ENCODE measurements at places on chromosomes 3 and 15. TPM values are rescaled to one million over a fixed set of nuclear protein-coding genes. Genes with fewer than 3 reads are reported as not detected.
A peak's percentile ranks its signal among the peaks of the same experiment; 100 is the strongest.

DNA sequence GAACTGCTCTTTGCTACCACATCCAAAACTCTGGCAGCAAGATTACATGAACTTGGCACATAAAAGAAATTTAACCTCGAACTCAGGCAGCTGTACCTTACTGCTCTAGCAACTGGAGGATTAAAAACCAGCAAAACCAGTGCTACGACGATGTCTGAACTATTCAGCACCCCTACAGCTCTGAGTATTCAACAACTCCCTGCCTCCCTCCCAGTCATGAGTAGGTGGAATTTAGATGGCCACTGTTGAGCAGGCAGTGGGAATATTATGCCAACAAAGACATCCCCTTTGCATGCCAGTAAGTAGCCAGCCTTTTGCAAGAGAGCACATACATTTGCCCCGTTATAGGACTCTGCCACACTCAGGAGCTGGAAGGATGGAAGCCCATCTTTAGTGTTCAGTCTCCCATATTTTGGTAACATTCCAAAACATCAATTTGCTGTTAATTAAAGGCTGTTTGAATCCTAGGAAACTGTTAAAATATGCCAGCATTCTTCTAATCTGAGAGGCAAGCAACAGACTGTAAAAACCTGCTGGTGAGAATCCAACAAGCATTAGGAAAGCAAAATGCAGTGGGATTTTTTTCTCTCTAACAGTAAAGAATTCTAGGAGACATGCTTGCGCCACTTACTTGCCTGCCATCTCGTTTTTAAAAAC, 85.4 kb downstream of the ZNF385D start:
- peak; percentile 27 for DNase-seq

Gene TSEN2
- 39.7 TPM for total RNA-seq

DNA sequence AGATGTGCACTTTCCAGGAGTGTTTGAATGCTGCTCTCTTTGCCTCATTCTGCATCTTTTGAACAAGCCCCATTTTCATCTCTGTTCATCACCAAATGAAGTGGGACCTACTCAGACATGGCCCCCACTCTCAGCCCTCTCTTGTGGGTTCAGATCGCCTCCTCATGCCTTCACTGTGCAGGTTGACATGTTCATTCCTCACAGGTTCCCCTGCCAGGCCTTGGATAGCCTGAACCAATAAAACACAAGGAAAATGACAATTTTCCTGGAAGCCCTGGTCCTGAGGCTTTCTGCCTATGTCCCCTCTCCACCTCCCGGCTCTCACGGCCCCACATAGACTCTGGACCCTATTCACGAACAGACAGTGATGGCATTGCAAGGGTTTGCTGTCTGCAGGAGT, 17.7 kb downstream of the KLF15 start:
- DNase-seq, result no peak

DNA sequence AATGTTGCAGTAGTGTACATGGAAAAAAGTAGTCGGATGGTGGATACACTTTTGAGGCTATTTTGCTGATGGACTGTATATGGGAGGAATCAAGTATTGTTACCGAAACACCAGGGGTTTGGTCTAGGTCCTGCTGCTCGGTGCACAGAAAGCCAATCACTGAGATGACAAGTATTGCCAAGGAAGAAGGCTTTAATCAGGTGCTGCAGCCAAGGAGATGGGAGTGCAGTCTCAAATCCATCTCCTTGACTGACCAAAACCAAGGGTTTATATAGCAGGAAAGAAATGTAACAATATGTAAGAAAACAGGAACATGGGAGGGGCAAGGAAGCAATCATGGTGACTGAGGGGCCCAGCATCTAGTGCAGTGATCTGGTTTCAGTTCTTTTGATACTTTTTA, 2.8 kb upstream of the ACVR2B start:
- DNase-seq, result no peak

Gene RTP3
- 1.2 TPM for total RNA-seq

GRCh38 chr15:47292638-47293190, 424.6 kb upstream of the SEMA6D start:
- DNase-seq, result no peak

Gene NRG4
- total RNA-seq, result 3.6 TPM

- no peak for DNase-seq
These were observed 154.1 kb downstream of the LIPC start for GRCh38 chr15:58585693-58586443.

- peak; percentile 7 for DNase-seq
These were observed 482.2 kb upstream of the PDZRN3 start for GRCh38 chr3:74106925-74107324.

Gene ARHGAP11A
- 10.1 TPM for total RNA-seq

DNA sequence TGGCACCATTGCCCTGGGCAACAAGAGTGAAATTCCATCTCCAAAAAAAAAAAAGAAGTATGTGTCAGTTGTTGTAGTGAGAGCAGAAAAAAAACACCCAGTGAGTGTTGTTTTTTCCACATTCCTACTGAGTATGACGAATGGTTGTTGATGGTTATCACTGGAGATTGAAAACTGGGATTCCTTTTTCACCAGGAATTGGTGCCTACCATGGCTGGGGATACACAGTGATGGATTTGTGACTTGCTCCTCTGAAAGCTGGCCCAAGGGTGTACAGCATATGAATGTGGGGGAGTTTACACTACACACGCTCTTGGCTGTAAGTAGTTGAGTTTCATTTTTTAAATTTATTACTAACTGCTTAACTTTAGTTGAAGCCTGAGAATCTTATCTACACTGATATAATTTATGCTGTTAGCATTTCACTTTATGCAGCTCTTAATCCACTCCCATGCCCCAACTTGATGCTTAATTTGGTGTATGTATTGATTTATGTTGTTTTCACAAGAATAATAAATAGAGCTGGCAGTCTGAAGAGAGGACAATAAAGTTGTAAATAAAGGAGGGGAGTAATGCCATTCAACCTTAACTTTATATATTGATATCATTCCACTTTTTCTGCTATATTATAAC, 56.0 kb upstream of the MME start:
- peak; percentile 79 for DNase-seq

Gene CHL1
- 18.1 TPM for total RNA-seq

DNA sequence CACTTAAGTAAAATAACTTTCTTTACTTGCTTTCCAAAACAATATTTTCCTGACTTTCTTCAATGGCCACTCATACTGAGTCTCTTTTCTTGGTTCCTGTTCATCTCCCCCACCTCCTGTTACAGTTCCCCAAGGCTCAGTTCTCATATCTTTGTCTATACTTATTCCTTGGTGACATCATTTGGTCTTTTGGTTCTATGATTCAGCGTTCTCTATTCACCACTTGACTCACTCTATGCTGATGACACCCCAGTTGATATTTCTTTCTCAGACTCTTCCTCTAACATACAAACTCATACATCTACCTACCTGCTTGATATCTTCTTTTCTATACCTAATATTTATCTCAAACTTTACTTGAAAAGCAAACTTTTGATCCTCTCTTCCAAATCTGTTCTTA, 85.0 kb upstream of the P3H2 start:
- no peak for DNase-seq

GRCh38 chr3:65665915-65666314, 372.8 kb downstream of the MAGI1 start:
- DNase-seq, result no peak

Gene ISL2
- total RNA-seq, result not detected

DNA sequence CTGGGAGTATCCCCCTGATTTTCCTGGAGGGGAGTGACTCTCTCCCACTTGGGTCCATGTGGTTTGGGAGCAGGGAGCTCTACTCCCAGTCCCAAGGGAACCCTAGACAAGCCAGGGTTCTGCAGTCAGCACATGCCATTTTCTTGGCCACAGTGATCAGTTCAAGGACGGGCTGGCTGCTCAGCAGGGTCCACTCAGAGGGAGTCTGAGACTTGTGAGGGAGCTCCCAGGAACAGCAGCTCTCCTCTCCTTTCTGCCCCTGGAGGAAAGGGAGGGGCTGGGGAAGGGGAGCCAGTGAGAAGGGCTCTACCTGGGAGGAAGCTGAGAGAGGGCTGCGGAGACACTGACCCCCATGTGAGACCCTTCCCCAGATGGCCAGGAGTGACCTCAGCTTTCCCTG, 29.1 kb upstream of the LMCD1 start:
- DNase-seq, result no peak

Gene SLC12A8
- 29.4 TPM for total RNA-seq

DNA sequence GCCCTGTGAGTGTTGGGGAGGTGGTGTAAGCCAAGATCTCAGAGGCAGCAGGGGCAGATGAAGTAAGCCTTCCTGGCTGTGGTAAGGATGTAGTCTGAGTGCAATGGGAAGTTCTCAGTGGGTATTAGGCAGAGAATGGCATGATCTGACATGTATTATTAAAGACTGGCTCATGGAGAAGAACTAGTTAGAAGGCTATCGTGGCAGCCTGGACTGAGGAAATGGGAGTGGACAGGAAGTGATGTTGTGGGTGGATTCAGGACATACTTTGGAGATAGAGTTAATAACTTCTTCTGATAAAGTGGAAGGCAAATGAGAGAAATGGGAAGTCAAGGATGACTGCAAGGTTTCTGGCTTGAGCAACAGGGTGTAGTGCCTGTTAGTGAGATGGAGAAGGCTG, 250.9 kb upstream of the CFAP20DC start:
- no peak for DNase-seq

DNA sequence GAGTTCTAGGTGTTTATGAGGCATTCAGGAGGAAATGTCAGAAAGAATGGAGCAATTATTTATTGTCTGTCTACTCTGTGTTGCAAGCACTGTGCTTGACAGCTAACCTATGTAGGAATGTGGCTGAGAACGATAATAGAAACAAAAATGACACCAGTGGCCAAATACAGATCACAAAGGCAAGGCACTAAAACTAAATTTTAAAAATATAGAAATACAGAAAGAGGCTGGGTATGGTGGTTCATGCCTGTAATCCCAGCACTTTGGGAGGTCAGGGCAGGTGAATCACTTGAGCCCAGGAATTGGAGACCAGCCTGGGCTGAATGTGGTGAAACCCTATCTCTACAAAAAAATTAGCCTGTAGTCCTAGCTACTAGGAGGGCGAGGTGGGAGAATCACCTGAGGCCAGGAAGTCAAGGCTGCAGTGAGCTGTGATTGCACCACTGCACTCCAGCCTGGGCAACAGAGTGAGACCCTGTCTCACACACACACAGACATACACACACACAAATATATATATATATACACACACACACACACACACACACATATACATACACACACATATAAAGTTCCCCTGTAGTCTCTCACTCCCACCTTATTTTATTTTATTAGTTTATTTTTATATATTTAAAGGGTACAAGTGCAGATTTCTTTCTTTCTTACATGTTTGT, 6.0 kb downstream of the PRKCI start:
- no peak for DNase-seq

Gene GLT8D1
- total RNA-seq, result 100 TPM

Gene SERINC4
- not detected for total RNA-seq

DNA sequence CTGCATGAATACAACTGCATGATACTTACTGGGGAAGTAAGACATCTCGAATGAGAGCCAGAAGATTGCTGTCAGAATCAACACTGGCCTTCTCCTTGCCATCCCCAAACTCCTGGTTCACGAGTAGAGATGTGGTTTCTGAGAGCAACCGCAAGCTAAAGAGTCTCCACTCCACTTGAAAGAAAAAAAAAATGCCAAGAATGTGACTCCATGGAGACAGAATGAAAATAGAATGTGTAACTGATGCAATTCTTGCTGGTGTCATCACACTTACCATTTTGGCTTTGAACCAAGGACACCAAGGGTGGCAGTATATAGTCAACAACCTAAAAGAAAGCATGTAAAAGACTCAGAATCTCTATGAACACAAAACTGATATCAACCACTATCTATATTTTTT, 280.4 kb downstream of the ULK4 start:
- peak; percentile 58 for DNase-seq

GRCh38 chr3:160771811-160772459, 15.9 kb downstream of the PPM1L start:
- peak; percentile 95 for DNase-seq

GRCh38 chr15:89332446-89332845, 2.2 kb downstream of the POLG start:
- no peak for DNase-seq

DNA sequence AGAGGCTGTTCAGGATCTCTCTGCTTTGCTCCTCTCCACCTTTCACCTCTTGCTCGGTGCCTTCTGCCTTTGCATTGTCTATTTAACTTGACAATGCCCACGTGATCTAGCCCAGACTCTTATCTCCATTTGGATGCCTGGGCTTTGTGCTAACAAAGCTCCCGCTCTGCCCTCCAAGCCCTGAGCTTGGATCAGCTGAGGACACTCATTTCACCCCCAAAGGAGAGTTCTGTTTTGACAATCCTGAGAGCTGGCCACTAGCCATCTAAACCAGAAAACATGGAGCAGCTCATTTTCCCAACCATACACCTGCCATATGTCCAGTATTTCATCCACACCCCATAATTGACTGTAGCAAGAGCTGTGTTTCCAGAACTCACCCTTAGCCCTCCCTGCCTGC, 12.8 kb downstream of the GPR176 start:
- no peak for DNase-seq

DNA sequence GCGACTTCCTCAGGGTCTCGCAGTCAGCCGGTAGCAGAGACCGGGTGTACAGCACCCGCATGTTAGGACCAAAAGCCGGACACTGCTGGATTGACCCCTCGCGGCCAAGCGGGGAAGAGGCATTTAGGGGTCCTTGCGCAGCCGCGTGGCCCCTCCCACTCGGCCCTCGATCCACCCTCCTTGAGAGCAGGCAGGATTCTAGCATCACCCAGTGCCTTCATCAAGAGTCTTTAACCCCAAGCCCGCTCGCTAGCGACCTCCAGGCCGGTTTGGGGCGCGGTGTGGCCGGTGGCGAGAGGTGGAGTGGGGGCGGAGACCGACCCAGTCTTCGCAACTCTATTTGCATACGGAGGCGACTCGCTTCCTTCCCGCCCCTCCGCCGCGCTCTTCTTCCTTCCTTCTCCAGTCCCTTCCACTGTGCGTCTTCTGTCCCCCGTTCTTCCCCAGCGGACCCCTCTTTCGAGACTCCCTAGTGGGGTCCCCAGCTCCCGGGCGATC, at the start of gene ST6GAL1:
Gene ST6GAL1, plus strand, starts transcription at position 384 of the 498 bp plus-strand sequence. CDS start 112,178 bp downstream, outside the sequence.
- DNase-seq, result peak; percentile 47

DNA sequence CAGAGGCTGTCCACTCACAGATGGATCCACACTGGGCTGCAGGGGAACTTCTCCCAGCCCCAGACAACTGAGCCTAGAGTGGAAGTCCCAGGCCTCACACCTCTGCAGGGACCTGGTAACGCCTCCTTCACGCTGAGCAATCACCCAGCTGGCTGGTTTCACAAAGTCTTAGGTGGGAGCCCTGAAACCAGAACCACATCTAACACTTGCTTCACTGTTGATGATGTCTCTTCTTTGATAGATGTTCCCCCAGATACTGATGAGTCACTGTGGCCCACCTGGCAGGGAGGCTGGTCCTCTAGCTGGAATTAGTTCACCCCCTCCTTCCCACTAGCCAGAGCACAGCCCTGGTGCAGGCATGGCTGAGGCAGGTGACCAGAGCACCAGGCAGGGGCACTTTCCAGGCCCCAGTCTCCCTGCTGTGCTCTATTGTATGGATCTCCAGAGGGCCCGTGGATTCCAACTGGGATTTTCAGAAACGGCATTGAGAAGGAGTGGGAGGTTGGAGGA, 33.5 kb downstream of the MYL3 start:
- no peak for DNase-seq

GRCh38 chr15:23561914-23562313, 3.6 kb upstream of the MKRN3 start:
- DNase-seq, result no peak

- peak; percentile 3 for DNase-seq
These were observed 510.3 kb downstream of the EPHA3 start for GRCh38 chr3:89617706-89618105.

- peak; percentile 76 for DNase-seq
These were observed 130.2 kb downstream of the CHSY1 start for GRCh38 chr15:101121511-101122090.

Gene MESP2
- not detected for total RNA-seq

- DNase-seq, result peak; percentile 94
These were observed 72.9 kb downstream of the TM4SF4 start for GRCh38 chr3:149547413-149547812.

Gene TAMM41
- total RNA-seq, result 22.9 TPM

- DNase-seq, result no peak
These were observed 354.6 kb downstream of the GAP43 start for GRCh38 chr3:115977866-115978265.

Data from umbilical cord (tissue), 2 donors.